ENCODE measurements at places on chromosomes 2 and 18.
A peak's percentile ranks its signal among the peaks of the same experiment; 100 is the strongest.

GRCh38 chr18:69622184-69622583 is 221.5 kb downstream of the DOK6 start:
- no peak overlapping the region for H3K27ac ChIP-seq
- H3K4me1 ChIP-seq: no peaks in the 10 kb centered on the region
- H3K4me3 ChIP-seq: no peak overlapping the region
- DNase-seq: no peak

GRCh38 chr2:188599140-188599539 is 307.5 kb downstream of the GULP1 start:
- H3K27me3 ChIP-seq: no peaks in the 10 kb centered on the region
- H3K4me1 ChIP-seq: no peaks in the 10 kb centered on the region
- no peak overlapping the region for H3K27ac ChIP-seq
- no peak overlapping the region for H3K4me3 ChIP-seq
- no peaks in the 10 kb centered on the region for H3K36me3 ChIP-seq
- no peak for DNase-seq

DNA sequence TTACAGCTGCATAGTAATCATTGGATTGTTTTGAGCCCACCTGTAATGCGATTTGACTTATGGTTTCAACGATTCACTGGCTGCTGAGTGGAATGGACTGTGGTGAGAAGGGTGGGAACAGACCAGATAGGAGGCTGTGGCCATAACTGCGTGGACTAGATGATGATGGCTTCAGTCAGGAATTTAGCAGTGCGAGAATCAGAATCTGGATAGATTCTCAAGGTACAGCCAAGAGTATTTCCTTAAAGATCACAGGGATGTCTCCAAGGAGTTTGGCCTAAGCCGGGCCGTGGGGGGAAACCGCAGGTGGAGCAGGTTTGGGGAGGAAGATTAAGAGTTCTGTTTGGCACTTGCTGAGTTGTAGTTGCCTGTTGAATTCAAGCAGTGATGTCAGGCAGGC is 44.0 kb upstream of the CHMP1B start:
- no peak for DNase-seq
- no peak overlapping the region for H3K4me3 ChIP-seq
- H3K36me3 ChIP-seq: no peaks in the 10 kb centered on the region
- no peaks in the 10 kb centered on the region for H3K4me1 ChIP-seq

DNA sequence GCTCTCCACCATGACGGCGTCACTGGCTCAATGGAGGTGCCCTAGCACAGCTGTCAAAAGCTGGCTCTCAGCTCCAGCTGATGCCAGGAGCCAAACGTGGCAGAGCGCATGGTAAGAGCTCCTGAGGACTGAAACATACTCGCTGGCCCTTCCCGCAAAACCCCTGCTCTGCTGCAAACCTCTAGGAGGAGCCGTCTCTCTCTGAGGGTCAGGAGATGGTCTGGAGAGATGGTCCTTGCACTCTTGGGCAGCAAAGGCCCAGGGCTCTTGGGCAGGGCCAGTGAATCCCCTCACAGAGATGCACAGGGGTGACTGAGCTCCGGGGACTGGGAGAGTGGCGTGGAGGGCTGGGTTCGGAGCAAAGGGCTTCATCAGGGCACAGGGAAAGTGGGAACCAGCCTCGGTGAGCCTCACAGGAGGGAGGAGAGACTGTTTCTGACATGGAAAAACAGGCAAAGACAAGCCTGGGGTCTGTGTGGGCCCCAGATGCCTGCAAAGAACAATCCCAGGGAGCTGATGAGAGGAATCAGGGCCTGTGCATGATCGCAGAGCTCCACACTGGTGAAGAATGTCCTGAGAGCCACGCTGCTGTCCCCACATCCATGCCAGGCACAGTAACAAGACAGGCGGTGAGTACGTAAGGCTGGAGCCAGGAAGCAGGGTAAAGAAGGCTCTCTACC is 17.2 kb downstream of the SNORC start:
- H3K36me3 ChIP-seq: peaks cover 40% of the 10 kb centered on the region
- H3K27ac ChIP-seq: no peak overlapping the region
- no peak for DNase-seq
- no peaks in the 10 kb centered on the region for H3K27me3 ChIP-seq

- no peak overlapping the region for H3K4me3 ChIP-seq
- DNase-seq: no peak
- H3K27me3 ChIP-seq: no peaks in the 10 kb centered on the region
- H3K4me1 ChIP-seq: no peaks in the 10 kb centered on the region
These were observed 85.8 kb upstream of the SETBP1 start for GRCh38 chr18:44594799-44595467.

- no peak overlapping the region for H3K27ac ChIP-seq
- no peaks in the 10 kb centered on the region for H3K4me1 ChIP-seq
- no peak overlapping the region for H3K4me3 ChIP-seq
- no peaks in the 10 kb centered on the region for H3K36me3 ChIP-seq
- H3K27me3 ChIP-seq: no peaks in the 10 kb centered on the region
These were observed 195.8 kb upstream of the TNP1 start for GRCh38 chr2:217055624-217056023.

- no peaks in the 10 kb centered on the region for H3K4me1 ChIP-seq
- H3K4me3 ChIP-seq: no peak overlapping the region
- H3K27me3 ChIP-seq: no peaks in the 10 kb centered on the region
- no peak overlapping the region for H3K27ac ChIP-seq
These were observed 27.4 kb downstream of the HS6ST1 start for GRCh38 chr2:128291161-128291843.

GRCh38 chr2:113755835-113756354 is 547 bp downstream of the SLC35F5 start:
- H3K27ac ChIP-seq: peak overlapping the region; percentile 94
- no peaks in the 10 kb centered on the region for H3K36me3 ChIP-seq
- peak overlapping the region; percentile 87 for H3K4me3 ChIP-seq
- H3K4me1 ChIP-seq: no peaks in the 10 kb centered on the region

DNA sequence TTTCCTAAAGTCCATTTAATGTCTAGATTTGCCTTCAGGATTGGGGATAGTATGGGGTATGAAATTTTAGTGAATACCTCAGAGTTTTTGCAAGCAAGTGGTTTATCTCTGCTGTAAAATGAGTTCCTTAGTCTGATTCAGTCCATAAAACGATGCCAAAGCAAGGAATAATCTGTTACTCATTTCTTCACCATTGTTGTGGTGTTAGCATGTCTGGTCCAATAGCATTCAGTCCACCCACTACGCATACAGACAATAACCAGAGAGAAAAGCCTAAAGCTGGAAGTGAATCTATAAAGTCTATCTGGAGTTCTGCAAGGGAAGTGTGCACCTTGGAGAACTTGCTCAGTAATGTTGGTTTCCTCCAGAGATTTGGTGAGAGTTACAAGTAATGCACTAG is 12.9 kb upstream of the DPP4 start:
- no peak overlapping the region for H3K4me3 ChIP-seq
- H3K36me3 ChIP-seq: no peaks in the 10 kb centered on the region
- DNase-seq: no peak
- H3K4me1 ChIP-seq: peaks cover 16% of the 10 kb centered on the region

- no peak for DNase-seq
- no peaks in the 10 kb centered on the region for H3K27me3 ChIP-seq
- H3K4me1 ChIP-seq: no peaks in the 10 kb centered on the region
- H3K36me3 ChIP-seq: no peaks in the 10 kb centered on the region
These were observed 94.9 kb downstream of the TWIST2 start for GRCh38 chr2:238942726-238943300.

GRCh38 chr18:26546170-26546874 is 2.0 kb downstream of the KCTD1 start:
- peaks cover 9% of the 10 kb centered on the region for H3K27me3 ChIP-seq
- no peaks in the 10 kb centered on the region for H3K36me3 ChIP-seq
- no peak overlapping the region for H3K4me3 ChIP-seq
- no peak overlapping the region for H3K27ac ChIP-seq

GRCh38 chr2:10036095-10036884 is 7.1 kb upstream of the KLF11 start:
- no peaks in the 10 kb centered on the region for H3K27me3 ChIP-seq
- no peaks in the 10 kb centered on the region for H3K4me1 ChIP-seq
- DNase-seq: peak; percentile 68
- H3K27ac ChIP-seq: no peak overlapping the region

DNA sequence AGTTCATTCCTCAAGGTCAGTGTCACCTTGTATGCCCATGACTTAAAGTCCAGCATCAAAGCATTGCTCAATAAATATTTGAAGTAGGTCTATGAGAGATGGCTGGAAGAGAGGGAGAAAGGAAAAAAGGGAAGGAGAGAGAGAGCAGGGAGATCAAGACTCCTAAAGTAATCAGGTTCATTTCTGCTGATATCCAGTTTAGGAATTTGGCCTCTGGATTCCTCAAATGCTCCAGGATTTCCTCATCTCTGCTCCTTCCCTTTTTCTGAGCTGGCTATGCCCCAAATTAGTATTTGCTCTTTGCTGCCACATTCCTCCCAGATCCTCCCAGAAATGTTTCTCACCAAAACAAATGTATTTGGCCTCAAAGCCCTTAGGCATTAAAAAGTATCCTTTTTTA is 739.4 kb upstream of the CHAC2 start:
- no peaks in the 10 kb centered on the region for H3K4me1 ChIP-seq
- no peak overlapping the region for H3K27ac ChIP-seq
- no peaks in the 10 kb centered on the region for H3K36me3 ChIP-seq
- H3K27me3 ChIP-seq: no peaks in the 10 kb centered on the region
- no peak for DNase-seq

DNA sequence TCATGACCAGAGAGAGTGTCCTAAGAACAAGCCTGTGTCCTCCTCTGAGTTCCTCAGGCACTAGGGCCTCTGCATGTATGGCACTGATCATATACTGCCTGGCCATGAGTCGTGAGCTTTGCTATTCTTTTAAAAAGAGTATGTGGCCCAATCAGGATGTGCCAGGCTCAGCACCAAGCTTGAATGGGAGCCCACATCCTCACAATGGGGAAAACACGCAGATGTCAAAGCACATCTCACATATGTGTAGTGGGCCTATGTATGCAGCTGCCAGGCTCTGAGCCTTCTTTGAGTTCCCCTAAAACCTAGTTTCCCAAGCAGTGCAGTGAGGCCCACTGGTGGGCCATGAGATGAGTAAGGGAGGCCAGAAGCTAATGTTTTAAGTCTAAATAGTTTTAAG is 69.9 kb upstream of the SLC1A4 start:
- H3K4me1 ChIP-seq: no peaks in the 10 kb centered on the region
- H3K36me3 ChIP-seq: no peaks in the 10 kb centered on the region
- no peak overlapping the region for H3K4me3 ChIP-seq
- no peaks in the 10 kb centered on the region for H3K27me3 ChIP-seq
- H3K27ac ChIP-seq: no peak overlapping the region

DNA sequence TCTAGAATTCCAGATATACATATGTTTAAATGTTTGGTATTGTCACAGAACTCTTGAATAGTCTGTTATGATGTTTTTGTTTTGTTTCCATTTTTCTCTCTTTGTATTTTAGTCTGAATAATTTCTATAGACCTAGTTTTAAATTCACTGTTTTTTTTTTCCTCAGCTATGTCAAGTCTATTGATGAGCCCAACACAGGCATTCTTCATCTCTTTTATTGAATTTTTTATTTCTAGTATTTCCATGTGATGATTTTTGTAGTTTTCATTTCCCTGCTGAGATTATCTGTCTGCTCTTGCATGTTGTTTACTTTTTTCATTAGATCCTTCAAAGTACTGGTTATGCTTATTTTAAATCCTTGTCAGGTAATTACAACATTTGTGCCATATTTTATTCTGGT is 254.7 kb downstream of the C1D start:
- H3K27me3 ChIP-seq: no peaks in the 10 kb centered on the region
- H3K4me1 ChIP-seq: no peaks in the 10 kb centered on the region
- H3K36me3 ChIP-seq: no peaks in the 10 kb centered on the region
- no peak overlapping the region for H3K4me3 ChIP-seq

DNA sequence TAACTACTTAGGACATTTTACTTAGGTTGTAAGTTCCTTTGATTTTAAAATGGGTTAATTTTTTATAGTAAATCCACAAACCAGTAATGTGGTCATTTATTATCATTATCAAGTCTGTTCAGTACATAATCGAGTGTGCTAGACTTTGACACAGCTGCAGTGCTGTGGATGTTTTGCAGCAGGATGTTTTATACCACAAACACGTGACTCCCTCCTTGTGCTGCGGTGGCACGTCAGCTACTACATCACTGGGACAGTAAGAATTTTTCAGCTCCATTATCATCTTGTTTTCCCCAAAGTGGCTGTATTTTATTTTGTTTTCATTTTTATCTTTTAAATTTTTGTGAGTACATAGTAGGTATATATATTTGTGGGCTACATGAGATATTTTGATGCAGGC is 70.0 kb downstream of the ATP9B start:
- no peak for DNase-seq
- H3K4me3 ChIP-seq: no peak overlapping the region
- H3K27ac ChIP-seq: no peak overlapping the region
- no peaks in the 10 kb centered on the region for H3K4me1 ChIP-seq

DNA sequence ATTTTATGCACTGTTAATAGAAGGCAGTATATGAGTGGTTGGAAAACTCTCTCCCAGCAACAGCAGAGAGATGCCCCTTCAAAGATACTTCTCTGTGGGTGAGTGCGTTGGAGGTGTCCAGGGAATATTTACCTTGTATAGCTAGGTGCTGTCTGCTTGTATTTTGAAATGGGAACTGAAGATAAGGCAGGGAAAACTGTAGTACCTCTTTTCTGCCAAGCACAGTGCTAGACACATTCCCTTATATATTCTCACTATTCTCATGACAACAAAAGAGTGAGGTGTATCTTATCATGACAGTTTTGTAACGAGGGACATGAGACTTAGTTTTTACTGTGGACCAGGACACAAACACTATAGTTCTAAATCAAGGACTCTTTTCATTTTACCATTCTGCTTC is 2.1 kb downstream of the TTC39C start:
- H3K4me1 ChIP-seq: no peaks in the 10 kb centered on the region
- H3K36me3 ChIP-seq: no peaks in the 10 kb centered on the region
- peak overlapping the region; percentile 90 for H3K4me3 ChIP-seq
- peak overlapping the region; percentile 3 for H3K27ac ChIP-seq

- no peaks in the 10 kb centered on the region for H3K4me1 ChIP-seq
- no peak for DNase-seq
- no peak overlapping the region for H3K27ac ChIP-seq
- H3K36me3 ChIP-seq: no peaks in the 10 kb centered on the region
- H3K27me3 ChIP-seq: no peaks in the 10 kb centered on the region
- H3K4me3 ChIP-seq: no peak overlapping the region
These were observed 22.6 kb upstream of the SCYGR2 start for GRCh38 chr2:227576110-227576509.

- H3K4me3 ChIP-seq: no peak overlapping the region
- H3K27me3 ChIP-seq: no peaks in the 10 kb centered on the region
- H3K36me3 ChIP-seq: no peaks in the 10 kb centered on the region
- H3K4me1 ChIP-seq: no peaks in the 10 kb centered on the region
- H3K27ac ChIP-seq: no peak overlapping the region
- no peak for DNase-seq
These were observed 10.0 kb upstream of the ALPG start for GRCh38 chr2:232396683-232397082.

Data from Peyer's patch (tissue), 4 donors.